BJ (cell line): ENCODE measurements at places on chromosomes 16 and 17.

DNA sequence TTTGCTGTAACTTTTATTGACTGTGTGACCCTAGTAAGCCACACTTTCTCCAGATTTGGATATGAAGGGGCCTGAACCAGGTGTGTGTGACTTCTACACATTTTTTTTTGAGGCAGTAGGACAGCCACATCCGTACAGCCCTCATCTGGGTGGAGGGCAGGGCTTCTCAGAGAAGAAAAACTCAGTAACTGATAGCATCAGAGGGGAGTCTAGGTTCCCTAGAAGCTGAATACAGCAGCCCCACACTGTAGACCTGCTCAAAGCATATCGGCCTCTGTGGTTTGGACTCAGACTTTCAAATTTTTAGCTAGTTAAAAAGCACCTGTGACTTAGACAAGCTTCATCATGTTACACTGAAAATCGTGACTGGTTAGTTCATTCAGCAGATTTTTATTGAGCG is 10.8 kb downstream of the PRSS54 start:
- no peak for DNase-seq

DNA sequence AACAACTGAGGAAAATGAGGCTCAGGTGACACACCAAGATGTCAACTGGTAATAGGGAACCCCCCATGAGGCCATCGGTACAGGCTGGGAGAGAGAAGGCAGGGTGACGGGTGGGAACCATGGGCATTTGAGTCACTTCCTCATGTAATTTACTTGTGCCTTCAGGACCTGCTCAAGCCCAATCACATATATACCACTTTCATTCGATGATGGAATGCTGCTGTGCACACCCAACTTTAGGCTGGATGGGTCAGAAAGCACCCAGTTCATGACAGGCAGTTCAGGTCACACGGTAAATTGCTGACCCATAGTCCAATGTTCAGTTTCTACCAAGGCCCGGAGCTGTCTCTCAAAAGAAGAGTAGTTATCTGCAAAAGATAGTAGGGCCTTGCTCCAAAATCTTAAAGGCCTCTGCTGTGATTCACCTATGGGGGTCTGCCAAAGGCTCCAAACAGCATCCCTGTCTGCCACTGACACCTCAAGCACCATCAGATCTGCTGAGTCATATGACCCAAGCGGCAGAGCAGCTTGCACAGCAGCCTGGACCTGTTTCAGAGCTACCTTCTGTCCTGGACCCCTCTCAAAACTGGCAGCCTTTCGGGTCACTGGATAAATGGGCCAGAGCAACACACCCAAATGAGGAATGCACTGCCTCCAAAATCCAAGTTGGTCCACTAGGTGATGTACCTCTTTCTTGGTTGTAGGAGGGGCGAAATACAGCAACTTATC is 24.7 kb downstream of the ZZEF1 start:
- DNase-seq, result no peak

DNA sequence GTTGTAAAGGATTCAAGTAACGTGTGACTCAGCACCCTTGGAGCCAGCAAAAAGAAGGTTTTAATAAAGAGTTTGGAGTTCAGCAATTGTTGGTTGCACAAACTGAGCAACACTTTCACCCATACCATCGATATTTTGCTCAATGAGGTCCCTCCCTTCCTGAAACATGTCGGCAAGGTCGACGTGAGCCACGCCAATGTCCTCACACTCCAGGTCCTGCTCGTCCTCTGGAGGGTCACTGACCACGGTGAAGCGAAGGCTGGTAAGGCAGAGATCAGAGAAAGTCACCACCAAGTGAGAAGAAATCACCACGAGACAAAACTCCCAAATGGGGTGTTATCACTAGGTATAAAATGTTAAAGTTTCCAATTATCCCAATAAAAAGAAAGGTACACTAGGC is 98.3 kb downstream of the RPGRIP1L start:
- no peak for DNase-seq

DNA sequence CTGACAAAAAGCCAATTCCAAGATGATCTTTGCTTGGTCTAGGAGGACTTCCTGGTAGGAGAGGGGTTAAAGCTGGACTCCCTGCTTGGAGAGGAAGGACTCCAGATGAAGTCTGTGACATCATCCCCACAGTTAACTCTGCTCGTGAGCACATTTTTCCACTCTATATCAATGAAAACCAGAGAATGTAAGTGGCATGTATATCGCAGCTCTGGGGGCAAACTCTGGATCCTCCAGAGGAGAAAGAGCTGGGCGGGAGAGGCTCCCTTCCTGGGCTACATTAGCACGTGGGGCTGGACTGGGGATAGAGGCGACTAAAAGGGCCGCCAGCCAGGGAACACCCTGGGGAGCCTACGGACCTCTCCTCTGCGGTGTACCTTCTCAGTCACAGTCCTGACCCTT is 34.1 kb downstream of the HIC1 start:
- no peak for DNase-seq

DNA sequence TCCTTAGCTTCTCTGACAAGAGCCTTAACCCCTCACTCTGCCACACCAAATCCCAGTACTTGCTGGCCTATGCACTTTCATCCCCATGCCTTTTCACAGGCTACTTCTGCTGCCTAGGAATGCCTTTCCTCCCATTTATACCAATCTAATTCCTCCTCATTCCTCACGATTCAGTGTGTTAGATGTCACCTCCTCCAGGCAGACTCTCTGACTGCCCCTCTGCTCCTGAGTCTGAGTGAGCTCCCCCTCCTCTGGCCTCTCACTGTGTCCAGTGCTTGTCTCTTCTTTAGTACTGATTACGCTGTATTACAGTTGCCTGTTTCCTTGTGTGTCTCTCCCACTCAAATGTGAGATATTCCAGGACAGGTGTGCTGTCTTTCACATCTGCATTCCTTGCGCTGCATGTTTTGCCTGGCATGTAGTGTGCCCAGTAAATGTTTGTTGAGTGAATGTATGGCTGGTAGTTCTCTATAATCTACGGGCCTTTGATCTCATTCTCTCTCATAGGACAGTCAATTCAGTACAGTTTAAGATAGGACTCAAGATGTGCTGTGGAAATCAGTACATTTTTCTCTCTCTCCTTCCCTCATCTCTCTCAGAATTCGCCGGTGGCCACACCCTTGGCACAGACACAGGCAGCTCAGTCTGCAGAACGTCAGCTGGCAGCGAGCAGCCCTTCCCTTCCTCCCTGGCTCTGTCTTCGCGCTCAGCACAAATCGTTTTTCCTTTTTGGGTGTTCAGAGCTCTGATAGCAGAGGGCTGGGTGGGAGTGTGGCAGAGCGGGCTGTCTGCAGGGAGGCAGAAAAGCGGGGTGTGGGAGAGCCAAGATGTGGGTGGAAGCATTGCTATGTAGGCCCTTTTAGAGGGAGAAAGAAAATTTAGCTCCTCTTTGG is 18.5 kb downstream of the ARL4D start:
- no peak for DNase-seq

GRCh38 chr17:3002538-3003295 is 60.7 kb downstream of the OR1D5 start:
- DNase-seq, result no peak

DNA sequence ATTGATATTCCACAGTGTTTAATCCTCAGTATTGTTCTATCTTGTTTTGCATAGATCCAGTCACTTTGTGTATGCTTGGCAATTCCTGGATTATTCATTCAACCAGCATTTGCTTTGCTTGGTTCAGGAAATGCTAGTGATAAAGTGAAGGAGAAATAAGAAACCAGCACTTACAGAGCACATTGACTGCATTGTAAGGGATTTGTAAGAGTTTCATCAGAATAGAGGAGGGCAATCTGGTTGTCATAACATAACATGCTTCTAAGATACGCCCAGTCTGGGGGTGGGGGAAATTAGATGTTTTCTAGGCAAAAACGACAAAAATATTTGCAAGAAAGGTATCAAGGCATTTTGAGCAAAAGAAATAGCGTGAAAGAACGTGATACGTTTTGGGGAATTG is 40.4 kb downstream of the TNRC6A start:
- DNase-seq, result no peak

DNA sequence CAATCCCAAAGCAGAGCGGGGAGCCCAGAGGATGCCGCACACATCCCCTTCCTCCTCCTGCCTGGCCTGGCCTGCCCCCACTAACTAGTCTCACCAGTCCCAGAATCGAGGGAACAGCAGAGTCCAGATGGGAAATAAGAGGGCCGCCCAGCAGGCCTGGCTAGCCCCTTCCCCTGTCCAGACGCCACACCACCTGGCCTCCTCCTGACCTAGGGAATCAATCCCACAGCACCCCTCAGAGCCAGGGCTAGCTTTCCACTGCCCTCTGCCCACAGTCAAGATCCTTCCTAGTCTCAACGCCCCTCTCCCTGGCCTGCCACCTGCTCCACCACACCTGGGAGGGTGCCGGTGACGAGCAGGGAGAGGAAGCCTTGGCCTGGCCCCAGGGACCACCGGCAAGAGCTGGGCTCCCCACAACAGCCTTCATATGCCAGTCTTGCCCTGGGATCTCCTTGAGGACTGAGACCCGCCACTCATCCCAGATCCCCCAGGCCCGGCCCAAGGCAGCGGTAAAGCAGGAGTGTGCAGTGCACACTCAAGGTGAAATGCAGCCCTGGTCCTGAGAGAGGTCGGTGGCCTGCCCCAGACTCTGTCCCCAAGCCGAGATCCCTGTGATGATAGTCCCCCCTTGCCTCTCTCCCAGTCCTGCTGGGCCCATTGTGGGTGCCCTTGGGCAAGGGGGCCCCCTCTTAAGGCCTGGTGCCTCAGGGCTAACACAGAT is 27.9 kb downstream of the KATNB1 start:
- DNase-seq, result no peak

DNA sequence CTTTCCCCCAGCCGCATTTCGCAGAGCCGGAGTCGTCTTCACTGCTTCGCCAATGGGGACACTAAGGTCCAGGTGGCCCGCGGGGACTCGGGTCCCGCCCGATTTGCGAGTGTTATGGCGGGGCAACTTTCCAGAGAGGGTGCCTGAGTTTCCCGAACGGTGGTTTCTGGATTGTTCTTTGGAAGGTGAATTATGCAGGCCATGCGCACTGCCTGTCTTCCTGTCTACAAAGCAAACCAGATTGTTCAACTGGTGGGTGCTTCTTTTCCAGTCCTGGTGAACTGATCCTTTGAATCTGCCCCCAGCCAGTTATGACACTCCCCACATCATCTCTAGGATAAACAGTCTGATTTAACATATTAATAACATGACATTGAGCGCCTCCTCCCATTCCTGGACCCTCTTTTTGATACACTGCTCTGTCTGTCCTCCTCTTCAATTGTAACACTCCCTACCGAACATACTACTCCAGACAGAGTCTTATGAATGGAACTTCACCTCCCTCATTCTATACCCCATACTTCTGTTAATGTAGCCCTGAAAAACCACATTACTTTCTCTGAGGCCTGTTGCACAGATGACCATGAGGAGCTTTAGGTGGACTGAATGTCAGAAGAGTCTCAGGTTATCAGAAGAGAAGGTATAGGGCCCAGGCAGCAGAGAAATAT is 159.0 kb downstream of the RAB11FIP4 start:
- DNase-seq, result no peak

DNA sequence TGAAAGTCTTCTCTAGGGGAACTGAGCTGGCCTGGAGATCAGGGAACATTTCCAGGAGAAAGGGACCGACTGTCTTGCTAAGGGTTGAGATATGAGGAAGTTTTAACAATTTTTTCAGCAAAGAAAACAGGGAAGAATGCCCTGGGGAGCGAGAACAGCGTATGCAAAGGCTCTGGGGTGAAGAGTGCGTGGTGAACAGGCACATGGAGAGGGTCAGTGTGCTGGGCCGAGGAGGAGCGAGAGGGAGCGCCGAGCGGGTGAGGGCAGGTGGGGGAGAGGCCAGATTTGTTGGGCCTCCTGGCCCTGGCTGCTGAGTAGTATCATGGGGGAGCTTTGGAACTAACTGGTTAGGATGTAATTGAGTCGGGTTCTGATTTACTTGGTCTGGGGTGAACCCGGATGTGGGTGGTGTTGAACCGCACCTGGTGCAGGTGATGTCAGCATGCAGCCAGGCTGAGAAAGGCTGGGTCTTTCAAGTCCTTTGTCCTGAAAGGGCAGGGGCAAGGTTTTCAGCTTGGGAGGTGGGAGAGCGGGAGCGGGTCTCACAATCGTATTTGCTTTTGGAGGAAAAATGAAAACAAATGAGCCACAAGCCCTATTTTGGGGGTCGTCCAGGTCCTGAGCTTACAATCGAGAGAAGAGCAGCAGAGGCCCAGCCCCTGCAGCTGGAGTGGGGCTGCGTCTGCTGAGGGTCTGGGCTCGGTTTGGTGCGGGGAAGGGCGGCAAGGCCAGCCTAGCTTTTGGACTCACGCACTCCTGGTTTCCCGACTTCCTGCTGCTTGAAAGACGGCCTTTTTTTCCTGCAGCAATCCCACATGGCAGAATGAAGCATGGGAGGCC is 11.1 kb upstream of the WFDC1 start:
- no peak for DNase-seq

DNA sequence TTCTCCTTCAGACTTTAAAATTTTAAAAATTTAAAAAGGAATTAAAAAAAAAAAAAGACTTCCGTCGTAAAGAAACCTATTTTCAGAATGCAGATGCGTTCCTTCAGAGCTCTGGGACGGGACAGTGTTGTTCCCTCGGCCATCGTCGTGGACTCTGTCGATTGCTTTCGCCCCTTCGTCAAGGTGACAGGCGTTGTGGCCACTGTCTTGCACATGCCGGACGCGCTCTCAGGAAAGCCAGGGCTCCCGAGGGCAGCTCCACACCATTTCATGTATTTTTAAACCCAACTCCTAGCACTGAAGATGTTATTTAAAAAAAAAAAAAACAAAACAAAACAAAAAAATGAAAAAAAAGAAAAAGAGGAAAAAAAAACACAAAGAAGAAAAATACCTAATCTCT is 22.3 kb downstream of the TMC6 start:
- no peak for DNase-seq

DNA sequence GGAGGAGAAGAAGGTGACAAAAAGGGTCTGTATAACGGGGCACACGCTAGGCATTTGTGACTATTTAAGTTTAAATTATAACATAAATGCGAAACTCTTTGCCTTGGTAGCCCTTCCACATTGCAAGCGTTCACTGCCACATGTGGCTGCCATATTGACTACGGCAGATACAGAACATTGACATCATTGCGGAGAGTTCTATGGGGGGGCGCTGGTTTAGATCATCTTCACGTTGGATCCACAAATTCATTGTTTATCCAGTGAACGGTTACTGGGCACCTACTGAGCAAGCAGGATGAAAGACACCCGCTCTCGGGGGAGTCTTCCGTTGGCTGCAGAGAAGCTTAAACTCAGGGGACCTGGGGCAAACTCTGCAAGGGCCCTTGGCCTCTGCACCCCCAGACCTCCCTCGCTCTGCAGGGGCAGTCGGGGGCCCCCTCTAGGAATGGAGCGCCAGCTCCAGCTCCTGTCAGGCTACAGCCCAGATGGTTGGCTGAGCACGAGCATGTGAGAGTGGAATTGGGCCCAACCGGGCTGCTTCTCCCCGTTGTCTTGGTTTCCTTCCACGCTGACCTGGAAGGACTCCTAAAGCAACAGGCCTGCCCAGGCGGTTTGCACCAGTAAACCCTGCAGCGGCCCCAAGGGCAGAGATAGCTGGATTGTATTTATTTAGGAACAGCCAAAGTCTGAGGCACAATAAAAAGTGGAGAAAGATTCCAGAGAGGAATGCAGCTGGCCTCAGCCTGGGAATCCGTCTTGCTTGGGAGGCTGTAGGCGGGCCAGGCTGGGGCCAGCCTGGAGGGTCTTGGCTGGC is 172.2 kb downstream of the SEC14L1 start:
- peak; percentile 69 for DNase-seq

GRCh38 chr17:65035191-65035590 is 21.3 kb downstream of the GNA13 start:
- no peak for DNase-seq

- DNase-seq, result peak; percentile 14
These were observed 32.1 kb downstream of the TOM1L1 start for GRCh38 chr17:54932711-54933110.

GRCh38 chr16:72262711-72263110 is 90.8 kb upstream of the PMFBP1 start:
- no peak for DNase-seq
